SW 1271 (cell line): ENCODE measurements at places on chromosomes 7 and 10.

DNA sequence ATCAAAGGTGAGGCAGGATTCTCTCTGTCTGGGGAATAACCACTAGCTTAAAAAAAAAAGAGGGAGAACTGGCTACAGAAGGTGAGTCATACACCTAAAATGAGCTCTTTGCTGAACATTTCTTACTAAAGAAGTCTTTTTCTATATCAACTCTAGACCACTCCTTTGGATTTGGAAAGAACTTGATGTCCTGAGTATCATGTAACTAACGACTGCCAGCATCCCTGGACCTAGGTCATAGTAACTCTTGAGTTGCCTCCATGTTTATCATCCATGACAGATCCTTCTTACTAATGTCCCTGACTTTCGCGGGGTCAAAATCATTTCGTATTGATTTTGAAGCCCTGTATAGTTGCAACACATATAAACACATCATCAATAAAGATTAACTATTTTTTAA, 89.1 kb downstream of the CNOT4 start:
- no peak for DNase-seq

- no peak for DNase-seq
Measured at GRCh38 chr10:12409161-12409560, 59.8 kb downstream of the CAMK1D start.

DNA sequence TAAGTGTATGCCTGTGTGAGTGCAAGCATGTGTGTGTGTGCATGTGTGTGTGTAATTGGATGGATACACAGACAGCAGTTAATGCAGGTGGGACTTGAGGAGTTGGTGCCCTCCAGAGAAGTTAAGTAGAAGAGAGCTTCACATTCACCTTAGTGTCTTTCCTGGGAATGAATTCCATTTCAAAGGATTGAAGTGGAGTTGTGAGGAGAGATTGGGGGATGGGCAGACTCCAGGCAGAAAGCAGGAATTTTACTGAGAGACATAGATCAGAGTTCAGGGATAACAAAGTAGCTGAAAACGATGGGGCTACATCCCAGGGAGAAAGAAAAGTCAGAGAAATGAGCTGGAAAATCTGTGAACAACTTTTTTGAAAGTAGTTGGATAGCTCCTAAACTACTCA, 464.4 kb downstream of the TCERG1L start:
- DNase-seq = no peak

DNA sequence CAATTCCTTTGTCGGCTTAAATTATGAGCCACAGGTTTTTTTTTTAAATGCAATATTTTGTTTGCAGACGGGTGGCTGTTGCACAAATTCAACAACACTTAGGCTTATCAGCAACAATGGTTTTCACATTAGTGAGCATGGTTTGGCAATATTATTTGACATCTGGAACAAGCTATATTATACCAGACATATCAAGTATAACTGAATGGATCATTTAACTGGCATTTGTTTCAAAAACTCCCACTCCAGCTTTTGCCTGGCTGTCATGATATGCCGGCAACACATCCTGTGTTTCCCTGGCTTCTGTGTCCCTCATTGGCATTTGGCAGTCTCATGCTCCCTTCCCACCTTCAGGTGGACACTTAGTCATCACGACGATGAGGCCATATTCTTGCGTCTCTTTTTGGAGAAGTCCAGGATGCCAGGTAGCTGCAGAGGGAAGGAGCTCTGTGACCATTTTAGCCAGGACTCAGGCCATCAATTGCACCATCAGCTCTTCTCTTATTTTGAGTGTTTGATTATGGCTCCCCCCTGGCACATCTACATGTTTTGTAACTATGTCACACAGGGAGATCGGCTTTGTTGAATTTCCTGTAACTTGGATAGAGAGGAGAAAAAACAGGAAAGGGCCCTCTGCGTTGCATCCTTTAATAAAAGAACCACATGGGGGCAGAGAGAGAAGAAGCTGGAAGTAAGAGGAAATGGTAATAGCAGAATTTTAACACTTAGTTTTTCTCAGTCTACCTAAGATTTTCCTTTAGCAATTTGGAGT, 413.9 kb downstream of the LRMDA start:
- DNase-seq = no peak

DNA sequence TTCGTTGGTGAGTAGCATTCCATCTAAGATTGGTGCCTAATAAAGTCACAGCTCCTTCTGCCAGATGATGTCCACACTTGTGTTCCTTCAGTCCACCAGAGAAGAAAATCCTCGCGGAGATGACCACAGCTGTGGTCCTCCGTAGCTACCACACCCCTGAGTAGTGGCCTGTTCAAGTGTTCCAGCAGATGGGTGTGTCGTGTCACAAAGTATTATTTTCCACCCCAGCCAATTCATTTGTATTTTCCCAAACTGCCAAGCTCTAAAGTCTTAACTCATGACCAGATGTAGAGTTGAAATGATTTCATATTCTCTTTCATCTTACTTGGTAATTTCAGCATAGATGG, 251.3 kb upstream of the TCF7L2 start:
- no peak for DNase-seq

DNA sequence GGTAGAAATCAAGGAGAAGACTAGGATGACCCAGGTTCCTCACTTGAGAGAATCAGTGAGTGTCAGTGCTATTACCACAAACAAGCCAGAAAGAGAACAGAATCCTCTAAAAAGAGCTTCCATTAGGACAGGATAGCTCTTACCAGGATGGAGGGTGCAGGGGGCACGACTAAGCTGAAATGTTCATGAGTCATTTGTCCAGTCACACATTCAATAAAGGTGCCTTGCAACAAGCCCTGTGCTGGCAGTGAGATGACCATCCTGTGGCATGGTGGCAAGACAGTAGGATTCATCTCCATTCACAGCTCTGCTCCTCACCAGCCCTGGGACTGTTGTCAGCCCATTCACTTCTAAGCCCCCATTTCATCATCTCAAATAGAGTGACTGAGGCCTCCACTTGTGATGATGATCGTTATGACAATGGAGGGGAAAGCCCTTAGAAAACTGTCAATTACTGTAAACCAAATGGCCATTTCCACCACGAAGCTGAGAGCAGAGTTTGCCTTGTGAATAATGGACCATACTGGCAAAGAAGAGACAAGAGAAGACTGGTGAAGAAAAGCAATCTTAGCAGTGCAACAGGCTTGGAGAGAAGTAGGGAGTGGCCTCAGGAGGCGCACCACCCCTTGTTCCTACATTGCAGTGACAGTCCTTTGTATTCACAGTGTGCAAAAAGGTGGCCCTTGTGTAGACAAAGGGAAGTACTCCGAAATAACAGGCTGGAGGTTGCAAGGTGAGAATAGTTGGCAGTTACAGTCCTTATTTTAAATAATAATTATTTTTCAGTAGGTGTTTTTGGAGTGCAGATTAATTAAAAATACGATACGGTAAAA, 9.0 kb upstream of the WIPF3 start:
- DNase-seq = no peak

- DNase-seq = no peak
Measured at GRCh38 chr10:131248376-131249165, 63.0 kb downstream of the TCERG1L start.

- no peak for DNase-seq
Measured at GRCh38 chr10:58367069-58367468, 18.1 kb upstream of the TFAM start.

DNA sequence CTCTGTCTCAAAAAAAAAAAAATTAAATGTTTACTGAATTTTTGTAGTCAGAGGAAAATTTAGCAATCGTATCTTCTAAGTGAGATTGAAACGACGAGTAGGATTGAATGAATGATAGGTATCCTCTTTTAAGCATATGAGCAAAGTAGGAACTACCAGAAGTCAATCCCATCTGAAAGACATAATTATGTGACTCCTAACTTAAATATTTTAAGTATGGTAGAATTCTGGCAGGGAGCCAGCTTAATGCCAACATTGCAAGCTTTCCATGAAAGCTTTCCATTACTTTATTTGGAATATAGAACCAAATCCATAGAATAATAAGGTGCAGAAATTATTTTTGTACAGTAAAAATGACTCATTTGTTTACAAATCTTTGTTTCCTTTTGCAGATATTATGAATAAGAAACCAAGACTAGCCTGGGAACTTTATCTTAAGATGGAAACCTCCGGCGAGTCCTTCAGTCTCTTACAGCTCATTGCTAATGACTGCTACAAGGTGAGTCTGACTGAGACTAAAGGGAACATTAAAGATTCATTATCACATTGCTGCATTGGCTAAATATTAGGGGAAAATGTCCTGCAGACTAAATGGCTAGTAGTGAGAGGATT, 50.2 kb upstream of the UBN2 start:
- no peak for DNase-seq

GRCh38 chr7:87671-88070, 104.7 kb upstream of the FAM20C start:
- DNase-seq = no peak

- no peak for DNase-seq
Measured at GRCh38 chr7:21911341-21911875, 34.3 kb downstream of the CDCA7L start.

DNA sequence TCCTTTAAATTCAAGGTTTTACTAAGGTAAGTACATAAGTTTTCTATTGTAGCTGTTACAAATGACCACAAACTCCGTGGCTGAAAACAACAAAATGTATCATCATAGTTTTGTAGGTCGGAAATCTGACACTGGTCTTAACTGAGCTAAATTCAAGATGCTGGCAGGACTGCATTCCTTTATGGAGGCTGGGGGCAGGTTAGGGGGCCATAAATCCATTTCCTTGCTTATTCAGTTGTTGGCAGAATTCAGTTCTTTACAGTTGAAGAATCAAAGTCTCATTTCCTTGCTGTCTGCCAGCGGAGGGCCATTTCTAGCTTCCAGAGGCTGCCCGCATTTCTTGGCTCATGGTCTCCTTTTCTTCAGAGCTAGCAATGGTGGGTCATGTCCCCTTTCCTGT, 11.2 kb upstream of the PRR15 start:
- no peak for DNase-seq

GRCh38 chr10:103620352-103620740, 126.8 kb downstream of the NEURL1 start:
- DNase-seq = no peak

DNA sequence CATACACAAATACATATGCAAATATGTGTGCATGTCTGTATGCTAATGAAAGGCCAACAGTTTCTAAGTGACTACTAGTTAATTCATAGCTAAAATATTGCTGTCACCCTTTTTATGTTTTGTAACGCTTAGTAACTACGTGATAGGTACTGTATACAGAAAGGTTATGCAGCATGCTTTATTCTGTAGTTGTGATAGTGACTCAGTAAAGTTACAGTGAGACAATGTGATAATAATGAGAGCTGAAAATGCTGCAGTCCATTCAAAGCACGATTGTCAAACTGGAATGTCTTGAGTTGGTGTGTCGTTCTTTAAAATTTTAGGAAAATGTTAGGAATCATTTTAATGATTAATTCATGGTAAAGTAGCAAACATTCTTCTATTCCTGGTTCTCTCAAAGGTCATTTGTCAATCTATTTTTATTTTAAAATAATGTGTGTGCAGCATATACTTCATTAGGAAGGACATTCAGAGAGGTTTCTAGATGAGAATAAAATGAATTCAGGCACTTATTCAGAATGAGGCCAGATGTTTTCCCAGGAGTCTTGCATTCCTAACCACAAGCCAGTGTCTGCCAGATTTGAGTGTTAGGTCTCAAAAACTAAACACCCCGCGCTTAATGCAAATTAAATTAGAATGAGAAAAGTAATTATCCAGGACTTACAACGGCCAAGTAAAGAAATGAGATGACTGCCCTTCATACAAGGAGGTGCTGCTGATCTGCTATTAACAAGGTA, 408.8 kb upstream of the FZD8 start:
- no peak for DNase-seq

DNA sequence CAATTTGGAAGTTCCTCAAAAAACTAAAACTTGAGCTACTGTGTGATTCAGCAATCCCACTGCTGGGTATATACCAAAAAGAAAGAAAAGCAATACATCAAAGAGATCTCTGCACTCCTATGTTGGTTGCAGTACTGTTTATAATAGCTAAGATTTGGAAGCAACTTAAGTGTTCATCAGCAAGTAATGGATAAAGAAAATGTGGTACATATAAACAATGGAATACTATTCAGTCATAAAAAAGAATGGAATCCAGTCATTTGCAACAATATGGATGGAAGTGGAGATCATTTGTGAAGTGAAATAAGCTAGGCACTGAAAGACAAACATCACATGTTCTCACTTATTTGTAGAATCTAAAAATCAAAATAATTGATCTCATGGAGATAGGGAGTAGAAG, 16.5 kb upstream of the IMMP2L start:
- no peak for DNase-seq

- DNase-seq = no peak
Measured at GRCh38 chr7:11346302-11346701, 372.6 kb downstream of the PHF14 start.

- no peak for DNase-seq
Measured at GRCh38 chr10:131081376-131081775, 230.1 kb downstream of the TCERG1L start.

DNA sequence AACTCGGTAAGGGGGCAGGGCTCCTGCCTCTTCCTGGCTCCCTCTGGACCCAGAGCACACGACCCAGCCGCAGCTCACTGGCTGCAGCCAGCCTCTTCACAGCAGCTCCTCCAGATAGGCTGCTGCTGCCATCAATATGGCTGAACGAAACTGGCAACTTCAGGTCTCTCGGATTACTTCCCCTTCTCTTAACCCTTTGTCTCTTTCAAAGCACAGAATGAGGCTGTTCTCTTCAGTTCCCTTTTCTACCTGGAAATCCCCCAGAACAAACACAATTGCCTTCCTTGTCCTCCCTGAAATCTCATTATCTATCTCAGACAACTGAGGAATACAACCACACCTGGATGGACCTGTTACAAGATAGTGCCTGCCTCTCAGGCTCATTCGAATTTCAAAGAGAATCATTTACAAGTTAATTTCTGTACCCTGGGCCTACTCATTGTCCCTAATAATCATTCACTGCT, 193.4 kb upstream of the MBL2 start:
- DNase-seq = no peak

GRCh38 chr7:38057829-38058228, 120.2 kb upstream of the STARD3NL start:
- no peak for DNase-seq

GRCh38 chr10:111344804-111345203, 268.0 kb downstream of the ADRA2A start:
- no peak for DNase-seq

DNA sequence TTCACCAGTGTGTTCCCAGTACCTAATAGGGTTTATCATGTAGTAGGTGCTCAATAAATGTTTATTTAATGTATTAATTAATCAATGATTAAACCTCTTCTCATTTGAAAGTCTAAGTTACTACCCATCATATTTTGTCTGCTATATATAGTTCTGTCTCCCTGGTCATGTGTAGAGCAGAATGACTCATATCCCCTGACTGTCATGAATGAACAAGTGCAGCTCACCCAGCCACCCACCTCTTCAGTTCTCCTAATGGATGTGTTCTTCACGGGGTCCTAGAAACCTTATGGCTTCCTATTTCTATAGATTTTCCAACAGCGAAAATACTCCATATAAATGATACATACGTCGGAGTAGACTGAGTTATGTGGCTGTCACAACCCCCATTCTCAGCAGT, 64.5 kb downstream of the HIF1AN start:
- DNase-seq = no peak

- DNase-seq = no peak
Measured at GRCh38 chr10:8102708-8103401, 48.4 kb downstream of the GATA3 start.

- DNase-seq = no peak
Measured at GRCh38 chr7:81053623-81054022, 134.8 kb upstream of the SEMA3C start.

- DNase-seq = no peak
Measured at GRCh38 chr10:50375051-50375452, 123.7 kb upstream of the ASAH2 start.
